NCI-H524 (cell line): ENCODE measurements at places on chromosomes 5 and 9.

GRCh38 chr5:16574789-16575721 lies 41.7 kb downstream of the RETREG1 start:
- no peak for DNase-seq

- DNase-seq = peak; percentile 19
Observed at GRCh38 chr5:134851307-134851923, 5.6 kb downstream of the C5orf24 start.

DNA sequence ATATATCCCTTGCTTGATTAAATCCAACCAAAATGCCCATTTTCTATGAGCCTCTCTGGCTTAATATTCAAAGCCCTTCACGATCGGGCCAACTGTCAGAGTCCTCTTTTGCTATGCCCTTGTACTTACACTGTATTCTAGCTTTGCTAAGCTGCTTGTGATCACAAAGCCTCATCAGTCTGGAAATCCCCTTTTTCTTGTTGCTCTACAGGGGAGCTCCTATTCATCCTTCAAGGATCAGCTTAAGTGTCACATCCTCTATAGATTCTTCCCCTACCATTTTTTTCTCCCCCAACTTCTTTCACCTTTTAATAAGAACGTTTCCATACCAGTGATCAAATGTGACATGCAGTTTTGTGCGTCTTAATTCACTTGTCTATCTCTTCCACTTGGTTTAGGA lies 450.4 kb upstream of the CHD1 start:
- DNase-seq = no peak

DNA sequence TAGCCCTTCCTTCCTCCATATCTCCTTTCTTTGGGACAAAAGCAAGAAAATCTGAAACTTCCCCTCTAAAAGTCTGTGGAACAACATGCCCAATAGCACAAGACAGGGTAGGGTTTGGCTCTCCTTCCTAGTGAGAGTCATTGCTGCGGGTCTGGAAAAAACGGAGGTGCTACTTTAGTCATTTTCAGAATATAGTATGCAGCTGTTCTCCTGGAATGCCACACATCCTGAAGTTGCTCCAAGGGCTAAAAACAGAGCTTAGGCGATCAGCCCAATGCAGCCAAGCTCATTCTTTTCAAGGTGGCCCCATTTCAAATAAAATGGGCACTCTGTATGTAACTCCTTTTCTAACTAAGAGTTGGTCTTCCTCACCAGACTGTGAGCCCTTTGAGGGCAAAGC lies 39.5 kb upstream of the MYOT start:
- no peak for DNase-seq

DNA sequence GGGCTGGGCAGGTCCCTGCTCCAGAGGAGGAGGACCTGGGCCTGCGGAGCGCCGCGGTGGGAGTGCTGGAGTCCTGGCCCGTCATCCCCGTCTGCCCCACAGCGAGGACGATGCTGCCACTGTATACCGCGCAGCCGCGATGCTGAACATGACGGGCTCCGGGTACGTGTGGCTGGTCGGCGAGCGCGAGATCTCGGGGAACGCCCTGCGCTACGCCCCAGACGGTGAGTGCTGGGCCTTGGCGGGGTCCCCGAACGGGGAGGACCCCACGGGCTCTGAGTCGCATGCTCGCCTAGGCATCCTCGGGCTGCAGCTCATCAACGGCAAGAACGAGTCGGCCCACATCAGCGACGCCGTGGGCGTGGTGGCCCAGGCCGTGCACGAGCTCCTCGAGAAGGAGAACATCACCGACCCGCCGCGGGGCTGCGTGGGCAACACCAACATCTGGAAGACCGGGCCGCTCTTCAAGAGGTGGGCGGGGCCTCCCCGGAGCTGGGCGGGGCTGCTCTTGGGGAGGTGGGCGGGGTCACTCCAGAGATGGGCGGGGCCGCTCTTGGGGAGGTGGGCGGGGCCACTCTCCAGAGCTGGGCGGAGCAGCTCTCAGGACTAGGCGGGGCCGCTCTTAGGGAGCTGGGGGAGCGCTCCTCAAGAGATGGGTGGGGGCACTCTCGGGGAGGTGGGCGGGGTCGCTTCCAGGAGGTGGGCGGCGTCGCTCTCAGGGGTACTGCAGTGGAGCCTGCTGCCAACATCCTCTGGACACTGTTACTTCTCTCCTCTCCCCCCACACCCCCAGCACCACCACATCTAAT lies 13.1 kb downstream of the LRRC26 start:
- DNase-seq = no peak

- DNase-seq = peak; percentile 24
Observed at GRCh38 chr5:173530547-173530946, 85.9 kb downstream of the BOD1 start.

DNA sequence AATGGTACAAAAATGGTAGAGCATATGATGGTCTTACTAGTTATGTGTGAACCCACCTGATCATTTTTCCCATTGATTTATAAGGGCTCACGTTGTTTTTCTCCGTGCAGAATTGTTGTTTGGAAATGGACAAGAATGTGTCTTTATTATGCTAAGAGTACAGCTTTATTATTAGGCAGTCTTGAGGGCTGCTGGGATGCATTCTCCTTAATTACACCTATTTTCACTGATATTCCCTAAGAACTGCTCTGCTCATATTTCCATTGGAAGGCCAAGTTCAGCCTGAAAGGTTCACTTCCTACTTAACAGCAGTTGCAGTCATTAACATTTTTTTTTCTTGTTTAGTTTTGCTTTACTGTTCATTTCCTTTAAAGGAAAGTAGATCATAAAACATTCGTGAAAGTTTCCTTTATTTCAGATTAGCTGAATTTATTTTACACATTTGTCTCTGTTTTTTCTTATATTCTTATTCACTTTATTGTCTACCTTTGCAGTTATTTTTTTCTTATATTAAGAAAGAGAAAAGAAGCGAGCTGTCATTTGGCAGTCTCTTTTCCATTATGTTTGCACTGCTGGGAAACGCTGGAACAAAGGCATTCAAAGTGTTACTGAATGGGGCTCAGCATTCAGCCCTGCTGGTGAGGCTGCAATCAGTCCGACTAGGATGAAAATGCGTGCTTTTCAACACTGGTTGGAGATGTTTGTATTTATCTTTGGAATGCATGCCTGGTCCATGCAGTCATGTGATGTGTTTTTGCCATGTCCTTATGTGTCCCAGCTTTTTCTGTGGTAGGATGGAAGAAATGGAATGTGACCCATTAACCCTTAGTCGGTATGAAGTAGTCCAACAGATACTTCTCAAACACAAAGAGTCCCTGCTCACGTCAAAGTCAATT lies 602.7 kb upstream of the ZNF608 start:
- no peak for DNase-seq

DNA sequence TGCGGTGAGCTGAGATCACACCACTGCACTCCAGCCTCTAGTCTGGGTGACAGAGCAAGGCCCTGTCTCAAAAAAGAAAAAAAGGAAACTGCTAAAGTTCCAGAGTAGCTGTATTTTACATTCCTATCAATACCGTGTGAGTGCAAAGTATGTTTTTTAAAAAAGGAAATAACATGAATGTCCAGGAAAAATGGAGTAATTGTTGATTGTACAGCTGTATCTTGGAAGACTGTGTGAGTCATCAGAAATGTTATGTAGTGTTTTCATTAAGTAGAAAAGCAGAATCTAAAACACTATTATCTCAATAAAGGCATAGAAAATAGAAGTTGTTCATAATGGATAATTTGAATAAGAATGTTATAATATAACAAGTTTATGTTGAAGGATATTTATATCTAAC lies 53.9 kb downstream of the ZCCHC7 start:
- no peak for DNase-seq

DNA sequence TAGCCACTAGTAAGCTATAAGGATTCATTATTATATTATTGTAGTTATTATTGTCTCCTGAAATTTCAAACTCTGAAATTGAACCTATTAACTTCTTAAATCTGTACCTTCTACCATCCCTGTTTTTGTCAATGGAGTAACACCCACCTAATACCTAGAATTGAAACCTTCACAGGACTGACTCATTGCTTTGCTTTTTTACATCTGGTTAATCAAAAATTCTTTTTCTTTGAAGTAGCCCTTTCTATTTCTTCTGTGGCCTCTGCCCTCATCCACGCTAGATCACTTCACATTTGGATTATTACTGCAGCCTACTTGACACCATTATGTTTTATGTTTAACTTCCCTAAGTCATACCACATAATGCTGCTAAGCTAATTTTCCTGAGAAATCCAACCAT lies 35.6 kb downstream of the RBM27 start:
- DNase-seq = no peak

GRCh38 chr9:86099701-86100364 lies 475 bp upstream of the GOLM1 start:
- DNase-seq = no peak

- DNase-seq = no peak
Observed at GRCh38 chr5:146484714-146485391, 31.1 kb downstream of the GPR151 start.

GRCh38 chr9:132381966-132382541 lies 24.6 kb downstream of the TTF1 start:
- no peak for DNase-seq

GRCh38 chr5:106755066-106755465 lies 915.7 kb downstream of the EFNA5 start:
- no peak for DNase-seq

DNA sequence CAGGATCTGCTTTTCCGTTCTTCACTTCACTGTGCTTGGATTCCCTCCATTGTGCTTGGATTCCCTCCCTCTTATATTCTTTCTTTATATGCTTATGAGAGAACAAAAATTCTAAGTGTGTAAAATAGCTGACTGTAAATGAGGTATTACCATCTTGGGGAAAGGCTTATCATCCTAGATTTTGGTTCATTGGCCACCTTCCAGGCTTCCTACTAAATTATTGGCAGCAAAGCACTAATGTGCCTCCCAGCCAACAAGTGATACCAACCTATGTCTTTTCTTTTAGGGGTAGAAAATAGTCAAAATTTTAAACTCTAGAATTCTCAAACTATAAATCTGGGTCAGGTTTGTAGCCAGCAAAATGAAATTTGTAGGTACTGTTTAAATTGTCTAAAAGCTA lies 52.7 kb downstream of the NDUFAF2 start:
- DNase-seq = no peak

DNA sequence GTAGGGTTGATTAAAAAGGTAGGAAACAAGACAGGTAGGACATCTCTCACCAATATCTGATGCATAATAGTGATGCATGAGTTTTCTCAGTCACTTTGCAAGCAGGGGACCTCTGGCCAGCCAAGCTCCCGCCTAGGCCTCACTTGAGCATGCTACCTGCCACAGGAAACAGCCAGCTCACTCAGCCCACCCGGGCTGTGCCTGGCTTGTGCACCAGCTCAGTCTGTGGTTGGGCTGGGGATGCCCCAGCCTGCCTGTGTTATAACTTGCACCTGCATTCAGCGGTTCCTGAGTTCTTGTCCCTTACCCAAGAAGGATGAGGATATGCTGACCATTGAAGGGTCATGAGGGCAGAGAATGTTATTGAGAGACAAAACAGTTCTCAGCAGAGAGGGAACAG lies 172.8 kb upstream of the PLCXD3 start:
- DNase-seq = no peak

GRCh38 chr5:177987326-177987725 lies 8.7 kb downstream of the PROP1 start:
- no peak for DNase-seq

- no peak for DNase-seq
Observed at GRCh38 chr9:2053883-2054845, 39.0 kb downstream of the SMARCA2 start.

DNA sequence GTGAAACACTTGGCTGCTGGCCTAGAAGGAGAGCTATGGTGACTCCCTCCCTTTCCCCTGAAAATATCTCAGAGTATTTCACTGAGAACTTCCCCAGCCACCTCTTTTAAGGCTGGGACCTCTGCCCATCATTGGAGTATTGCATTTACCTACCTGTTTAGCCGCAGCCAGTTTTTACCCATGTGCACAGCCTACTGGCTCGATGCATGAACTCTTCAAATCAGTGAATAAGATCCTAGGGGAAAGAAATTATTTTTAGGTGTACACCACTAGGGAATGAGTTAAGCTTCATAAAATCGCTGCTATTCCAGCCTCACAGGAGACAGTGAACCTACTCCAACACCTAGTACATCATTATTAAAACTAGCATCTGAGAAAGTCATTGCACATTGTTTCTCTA lies 16.8 kb upstream of the FAM174A start:
- DNase-seq = no peak

DNA sequence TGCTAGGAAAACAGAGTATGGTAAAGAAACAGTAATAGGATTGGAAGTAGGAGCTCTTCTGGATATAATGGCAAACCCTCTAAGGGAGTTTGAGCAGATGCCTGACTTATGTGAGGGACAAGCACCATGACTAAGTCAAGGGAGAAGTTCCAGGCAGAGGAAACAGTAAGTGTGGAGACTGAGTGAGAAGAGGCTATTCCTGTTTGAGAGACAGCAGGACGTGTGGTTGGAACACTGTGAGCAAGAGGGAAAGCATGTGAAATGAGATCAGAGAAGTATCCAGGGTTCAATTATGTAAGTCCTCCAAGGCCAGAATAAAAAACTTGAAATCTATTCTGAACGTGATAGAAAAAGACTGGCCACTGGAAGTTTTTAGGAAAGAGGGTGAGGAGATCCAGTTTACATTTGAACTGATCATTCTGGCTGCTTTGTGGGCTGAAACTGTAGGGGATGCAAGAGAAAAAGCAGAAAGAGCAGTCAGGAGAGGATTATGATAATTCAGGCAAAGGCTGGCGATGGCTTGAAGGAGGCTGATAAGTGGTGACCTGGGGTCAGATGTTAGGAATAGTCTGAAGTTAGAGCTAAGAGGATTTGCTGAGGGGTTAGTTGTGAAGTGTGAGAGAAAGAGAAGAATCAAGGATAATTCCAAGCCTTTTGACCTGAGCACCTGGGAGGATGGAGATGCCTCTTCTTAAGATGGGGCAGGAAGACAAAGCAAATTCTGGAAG lies 19.2 kb downstream of the DMAC1 start:
- peak; percentile 48 for DNase-seq

DNA sequence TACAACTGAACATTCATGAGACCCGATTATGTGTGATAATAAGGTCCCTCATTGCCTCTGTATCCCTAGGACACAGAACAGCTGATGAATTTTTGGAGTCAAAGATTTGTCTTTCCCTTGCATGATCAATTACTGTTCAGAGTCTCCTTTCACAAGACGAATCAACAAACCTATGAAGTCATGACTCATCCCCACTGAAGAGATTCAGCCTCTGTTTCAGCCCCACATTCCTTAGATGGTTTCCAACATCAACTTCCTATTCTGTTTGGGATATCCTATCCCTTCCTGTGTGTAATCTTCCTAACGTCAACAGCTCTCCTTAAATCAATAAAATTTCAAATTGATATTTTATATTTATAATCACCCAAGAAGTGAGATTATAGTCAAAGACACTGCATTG lies 199.0 kb downstream of the DNAH5 start:
- no peak for DNase-seq

GRCh38 chr9:81627481-81627880 lies 61.9 kb downstream of the TLE1 start:
- DNase-seq = no peak

DNA sequence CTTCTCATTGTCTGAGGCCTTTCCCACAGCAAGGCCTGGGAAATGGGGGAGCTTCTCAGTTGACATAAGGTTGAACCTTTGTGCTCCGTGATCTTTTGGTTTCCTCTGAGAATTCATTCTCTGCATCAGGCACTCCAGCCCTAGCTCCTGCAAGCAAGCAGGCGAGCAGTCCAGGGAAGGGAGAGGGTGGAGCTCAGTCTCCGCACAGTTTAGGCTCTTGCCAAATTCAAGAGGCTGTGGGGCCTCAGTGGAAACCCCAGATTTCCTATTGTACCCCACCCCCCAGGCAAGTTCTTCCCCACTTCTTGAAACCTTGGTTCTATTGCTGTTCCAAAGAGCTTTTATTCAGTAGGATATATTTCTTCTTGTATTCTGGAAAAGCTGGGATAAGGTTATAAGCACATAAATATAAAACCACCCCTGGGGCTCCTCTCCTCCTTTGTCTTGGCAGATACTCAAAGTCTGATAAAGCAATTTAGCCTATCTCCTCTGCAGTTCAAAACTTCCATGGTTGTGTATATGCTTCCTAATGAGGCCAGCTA lies 147.2 kb downstream of the PDZD2 start:
- no peak for DNase-seq
